ENCODE measurements at places on chromosomes 3 and 15.

DNA sequence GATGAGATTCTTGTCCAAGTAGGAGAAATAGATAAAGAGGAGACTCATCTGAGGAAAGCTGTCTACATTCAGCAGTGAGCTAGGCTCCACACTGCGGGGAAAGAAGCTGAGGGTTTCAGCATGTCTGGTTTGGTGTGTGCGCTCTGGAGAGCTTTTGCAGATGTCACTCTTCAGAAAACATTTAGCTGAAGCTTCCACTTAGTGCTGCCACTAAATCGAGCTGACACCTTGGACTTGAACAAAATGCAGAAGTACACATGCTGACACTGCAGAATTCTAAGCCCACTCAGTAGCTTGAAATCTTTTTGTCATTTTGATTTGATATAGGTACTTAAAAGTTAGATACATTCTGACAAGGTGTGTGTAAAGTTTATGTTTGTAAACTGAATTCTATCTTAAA, 32.3 kb upstream of the CRTC3 start:
- no peak for DNase-seq

DNA sequence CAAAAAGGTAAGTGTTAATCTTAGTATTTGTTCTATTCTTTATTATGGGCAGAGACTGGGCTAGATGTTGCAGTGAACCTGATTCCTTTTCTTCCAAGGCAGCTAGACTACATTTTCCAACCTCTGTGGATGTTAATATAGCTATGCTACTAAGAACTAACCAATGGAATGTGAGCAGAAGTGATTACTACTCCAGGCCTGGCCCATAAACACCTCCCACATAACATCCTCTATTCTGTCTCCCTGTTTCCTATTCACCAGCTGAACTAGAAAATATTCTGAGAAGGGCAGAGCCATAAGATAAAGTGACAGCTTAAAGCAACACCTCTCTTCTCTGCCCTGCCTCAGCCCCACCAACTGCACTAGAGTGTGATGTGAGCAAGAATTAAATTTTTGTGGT, 29.4 kb downstream of the CD200R1L start:
- DNase-seq, result no peak

- no peak for DNase-seq
Measured at GRCh38 chr15:39326306-39326975, 254.4 kb upstream of the THBS1 start.

DNA sequence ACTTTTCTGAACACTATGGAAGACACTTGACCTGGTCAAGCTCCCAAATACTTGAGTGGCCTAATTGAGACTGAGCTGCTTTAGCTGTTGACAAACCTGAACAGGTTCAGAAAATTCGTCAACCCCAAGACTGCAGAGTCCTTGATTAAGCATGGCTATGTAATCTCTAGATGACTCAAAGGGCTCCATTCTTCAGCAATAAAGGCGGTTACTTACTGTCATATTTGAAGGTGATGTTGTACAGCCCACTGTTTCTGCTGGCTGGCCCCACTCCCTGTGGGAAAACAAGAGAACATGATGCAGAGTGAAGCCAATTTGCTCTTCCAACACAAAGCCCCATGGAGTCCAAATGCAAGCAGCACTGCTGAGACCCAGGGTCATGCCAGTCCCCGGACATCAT, 45.1 kb downstream of the IL17RD start:
- DNase-seq, result peak; percentile 49

- DNase-seq, result no peak
Measured at GRCh38 chr15:68375191-68375631, 56.8 kb downstream of the ITGA11 start.

- no peak for DNase-seq
Measured at GRCh38 chr3:39398700-39399099, 7.8 kb upstream of the RPSA start.
